IMR-90 (cell line): ENCODE measurements at places on chromosomes 11 and 22. TPM values are rescaled to one million over a fixed set of nuclear protein-coding genes. Genes with fewer than 3 reads are reported as not detected.

DNA sequence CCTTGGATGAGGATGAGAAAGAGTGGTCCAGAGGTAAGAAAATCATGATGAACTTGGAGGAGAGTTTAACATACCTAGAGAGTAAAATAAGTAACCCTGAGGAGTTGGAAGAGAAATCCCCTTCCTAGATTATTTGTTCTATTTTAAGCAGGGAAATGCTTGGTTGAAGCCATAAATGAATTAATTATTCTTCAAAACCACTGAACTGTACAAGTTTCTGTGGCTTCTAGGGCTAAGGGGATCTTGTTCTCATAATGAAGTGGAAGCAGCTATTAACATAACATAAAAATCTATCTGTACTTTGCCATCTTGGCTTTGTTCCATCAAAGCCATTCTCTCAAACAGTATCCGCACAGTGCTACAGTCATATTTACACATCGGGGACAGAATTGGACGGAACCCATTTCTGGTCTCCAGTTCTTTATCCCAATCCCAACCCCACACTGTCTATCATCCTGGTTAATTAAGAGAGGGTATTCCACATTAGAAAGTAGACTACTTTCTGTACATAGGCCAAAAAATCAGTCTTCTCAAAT is 14.5 kb upstream of the ARHGAP42 start:
- no peaks in the 10 kb centered on the region for H3K36me3 ChIP-seq
- H3K4me1 ChIP-seq, result peaks cover 6% of the 10 kb centered on the region
- no peak for DNase-seq
- H3K27ac ChIP-seq, result no peak overlapping the region

GRCh38 chr11:86237267-86237804 is 7.2 kb upstream of the EED start:
- H3K4me3 ChIP-seq, result no peak overlapping the region
- no peak for DNase-seq
- H3K27me3 ChIP-seq, result peaks cover 12% of the 10 kb centered on the region
- no peaks in the 10 kb centered on the region for H3K4me1 ChIP-seq
- H3K36me3 ChIP-seq, result no peaks in the 10 kb centered on the region

DNA sequence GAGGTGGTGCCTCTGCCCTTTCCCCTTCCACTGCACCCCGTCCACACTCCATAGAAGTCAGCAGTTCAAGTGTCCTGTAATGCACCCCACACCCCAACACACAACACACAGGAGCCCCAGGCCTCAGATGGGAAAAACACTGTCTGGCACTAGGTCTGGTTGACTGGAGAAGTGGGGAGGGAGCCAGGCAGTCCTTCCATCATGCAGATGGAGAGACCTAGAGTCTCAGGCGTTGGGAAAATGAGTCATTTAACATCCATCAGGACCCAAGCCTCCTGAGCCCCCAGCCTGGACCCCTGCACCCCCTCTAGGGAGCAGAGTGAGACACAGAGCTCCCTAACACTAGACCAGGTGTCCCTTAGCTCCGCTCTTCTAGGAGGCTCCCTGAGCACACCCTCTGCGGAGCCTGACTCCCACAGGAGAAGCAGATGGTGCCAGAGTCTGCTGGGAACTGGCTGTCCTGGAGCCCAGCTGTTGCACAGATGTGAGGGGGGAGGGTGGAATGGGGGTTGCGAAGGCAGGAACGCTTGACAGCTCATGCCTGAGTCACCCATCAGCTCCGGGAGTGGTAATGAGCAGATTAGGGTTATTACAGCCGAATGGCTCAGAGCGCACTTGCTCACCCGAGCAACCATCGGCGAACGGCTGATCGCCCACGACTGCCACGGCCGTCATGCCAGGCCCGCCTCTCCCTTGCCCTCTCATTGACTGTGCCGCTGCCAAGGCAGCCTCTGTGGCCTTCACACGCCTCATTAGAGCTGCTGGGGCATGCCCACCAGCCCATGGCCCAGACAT is 22.1 kb upstream of the SYT7 start:
- DNase-seq, result peak; percentile 96
- peaks cover 26% of the 10 kb centered on the region for H3K27me3 ChIP-seq
- H3K4me3 ChIP-seq, result no peak overlapping the region

DNA sequence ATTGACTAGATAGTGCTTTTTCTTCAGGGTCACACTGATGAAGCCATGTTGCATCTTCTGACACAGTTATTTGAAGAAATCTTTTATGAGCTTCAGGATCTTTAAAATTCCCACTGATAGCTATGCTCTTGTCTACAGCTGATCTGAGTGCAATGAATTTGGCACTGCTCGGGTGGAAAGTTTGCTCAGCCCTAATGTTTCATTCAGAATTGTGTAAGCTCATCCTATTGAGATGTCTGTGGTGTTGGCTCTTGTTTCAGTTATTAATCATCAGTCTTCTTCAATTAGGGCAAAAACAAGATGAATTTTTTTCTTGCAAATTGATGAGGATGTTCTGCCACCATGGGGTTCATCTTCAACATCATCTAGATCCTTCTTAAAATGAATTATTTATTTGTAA is 1387.0 kb upstream of the RAG2 start:
- no peaks in the 10 kb centered on the region for H3K27me3 ChIP-seq
- H3K4me1 ChIP-seq, result no peaks in the 10 kb centered on the region
- no peak for DNase-seq
- no peak overlapping the region for H3K4me3 ChIP-seq

- DNase-seq, result no peak
- no peaks in the 10 kb centered on the region for H3K36me3 ChIP-seq
- no peaks in the 10 kb centered on the region; the same call in 1 of the 2 replicates for H3K4me1 ChIP-seq
Measured at GRCh38 chr11:69475141-69475865, 6.2 kb upstream of the LINC01488 start.

- H3K36me3 ChIP-seq, result no peaks in the 10 kb centered on the region
- no peak overlapping the region for H3K27ac ChIP-seq
- no peak overlapping the region for H3K4me3 ChIP-seq
- DNase-seq, result no peak
Measured at GRCh38 chr22:40180403-40180802, 2.7 kb downstream of the TNRC6B start.

DNA sequence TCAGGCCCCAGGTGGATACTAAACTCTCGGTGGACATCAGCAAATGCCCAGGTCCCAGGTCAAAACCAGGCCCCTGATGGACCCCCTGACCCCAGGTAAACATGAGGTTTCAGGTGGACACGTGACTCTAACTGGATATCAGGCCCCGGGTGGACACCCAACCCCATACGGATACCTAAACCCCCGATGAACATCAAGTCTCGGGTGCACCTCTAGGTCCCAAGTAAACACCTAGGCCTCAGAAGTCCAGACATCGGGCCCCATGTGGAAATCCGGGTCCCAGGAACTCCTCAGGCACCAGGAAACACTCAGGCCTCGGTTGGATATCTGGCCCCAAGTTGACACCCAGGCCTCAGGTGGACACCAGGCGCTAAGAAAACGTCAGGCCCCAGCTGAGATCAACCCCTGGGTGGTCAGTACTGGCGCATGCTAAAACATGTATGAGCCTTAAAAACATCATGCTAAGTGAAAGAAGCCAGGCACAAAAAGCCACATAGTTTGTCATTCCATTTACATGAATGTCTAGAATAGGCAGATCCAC is 54.4 kb upstream of the SEPTIN5 start:
- no peak for DNase-seq
- H3K4me3 ChIP-seq, result no peak overlapping the region
- H3K36me3 ChIP-seq, result no peaks in the 10 kb centered on the region
- no peak overlapping the region for H3K27ac ChIP-seq

GRCh38 chr11:129312730-129313503 is 62.7 kb upstream of the BARX2 start:
- no peaks in the 10 kb centered on the region for H3K4me1 ChIP-seq
- H3K36me3 ChIP-seq, result no peaks in the 10 kb centered on the region
- no peak overlapping the region for H3K4me3 ChIP-seq

- peaks cover 34% of the 10 kb centered on the region for H3K27me3 ChIP-seq
- H3K4me3 ChIP-seq, result no peak overlapping the region
- no peak overlapping the region for H3K27ac ChIP-seq
- no peak for DNase-seq
- no peaks in the 10 kb centered on the region for H3K4me1 ChIP-seq
Measured at GRCh38 chr22:44963832-44964721, 45.7 kb downstream of the PHF21B start.

Gene CNGA4
- polyA plus RNA-seq, result 0.07 and 0.12 TPM in 2 replicates

Gene NNMT
- 76.1 and 79.7 TPM in 2 replicates for polyA plus RNA-seq

Gene BSX
- polyA plus RNA-seq, result not detected in 2 replicates
